ENCODE measurements at places on chromosomes 12 and 14.

GRCh38 chr12:47852096-47852571 lies 32.4 kb upstream of the HDAC7 start:
- DNase-seq, result no peak

- no peak for DNase-seq
Observed at GRCh38 chr14:35123388-35123703, 994 bp downstream of the PRORP start.

- no peak for DNase-seq
Observed at GRCh38 chr14:80872645-80873044, 68.9 kb downstream of the CEP128 start.

GRCh38 chr12:117227000-117227653 lies 36.9 kb upstream of the FBXO21 start:
- no peak for DNase-seq

DNA sequence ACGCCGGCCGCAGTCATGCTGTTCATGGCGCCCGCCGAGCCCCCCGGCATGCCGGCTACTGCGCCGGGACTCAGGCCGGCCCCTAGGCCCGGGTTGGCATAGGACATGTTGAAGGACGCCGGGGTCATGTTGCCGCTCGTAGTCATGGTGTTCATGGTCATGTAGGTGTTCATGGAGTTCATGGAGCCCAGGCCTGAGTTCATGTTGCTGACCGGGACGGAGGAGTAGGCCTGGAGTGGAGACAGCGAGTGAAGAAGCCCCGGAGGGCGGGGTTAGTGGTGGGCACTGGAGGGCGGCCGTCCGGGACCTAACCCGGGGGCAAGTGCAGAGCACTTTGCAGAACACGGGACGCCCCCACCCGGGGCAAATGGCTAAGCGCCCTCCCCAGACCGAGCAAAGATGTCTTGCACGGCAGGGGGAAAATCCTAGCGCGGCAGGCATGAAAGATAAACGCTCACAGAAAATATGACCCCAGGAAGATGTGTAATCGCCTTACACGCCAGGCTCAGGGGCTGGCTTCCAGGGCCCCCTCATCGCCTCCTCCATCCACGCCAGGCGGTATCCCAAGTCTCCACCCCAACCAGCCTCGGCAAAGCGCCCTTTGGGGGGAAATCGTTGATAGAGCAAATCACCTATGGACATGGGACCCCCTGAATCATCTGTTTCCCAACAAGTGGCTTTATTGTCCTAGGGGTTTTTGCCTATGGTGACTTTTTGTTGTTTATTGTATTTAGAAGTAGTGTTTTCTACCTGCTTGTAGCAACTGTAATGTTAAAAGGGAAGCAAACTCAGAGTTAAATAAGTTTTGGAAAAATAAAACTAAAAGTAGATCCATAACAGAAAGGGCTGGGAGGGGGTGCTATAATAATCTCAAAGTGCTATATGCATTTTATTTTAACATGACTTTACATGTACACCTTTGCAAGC lies 2.3 kb downstream of the FOXA1 start:
- DNase-seq, result no peak

- DNase-seq, result no peak
Observed at GRCh38 chr12:44816446-44817017, 59.6 kb downstream of the NELL2 start.

DNA sequence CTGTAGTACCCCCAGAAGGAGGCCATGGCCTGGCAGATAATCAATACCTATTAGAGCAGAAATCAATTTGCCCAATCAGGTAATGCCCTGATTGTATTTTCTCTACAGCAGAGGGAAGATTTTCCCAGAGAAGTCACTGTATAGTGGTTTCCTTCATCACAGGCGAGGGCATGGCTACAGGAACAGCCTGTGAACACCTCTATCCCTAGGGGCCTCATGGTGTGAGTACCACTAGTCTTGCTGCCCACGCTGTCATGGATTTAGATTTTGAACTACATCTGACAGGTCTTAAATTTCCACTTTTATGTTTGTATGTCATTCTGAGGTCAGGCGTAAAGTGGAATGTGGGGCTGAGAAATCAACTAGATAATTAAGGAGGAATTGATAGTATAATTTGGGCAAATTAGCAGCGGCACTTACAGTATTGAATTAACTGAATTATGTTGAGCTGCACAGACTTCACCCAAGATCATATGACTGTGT lies 42.4 kb upstream of the STXBP6 start:
- no peak for DNase-seq

- no peak for DNase-seq
Observed at GRCh38 chr14:101064121-101064661, 160.7 kb upstream of the RTL1 start.

DNA sequence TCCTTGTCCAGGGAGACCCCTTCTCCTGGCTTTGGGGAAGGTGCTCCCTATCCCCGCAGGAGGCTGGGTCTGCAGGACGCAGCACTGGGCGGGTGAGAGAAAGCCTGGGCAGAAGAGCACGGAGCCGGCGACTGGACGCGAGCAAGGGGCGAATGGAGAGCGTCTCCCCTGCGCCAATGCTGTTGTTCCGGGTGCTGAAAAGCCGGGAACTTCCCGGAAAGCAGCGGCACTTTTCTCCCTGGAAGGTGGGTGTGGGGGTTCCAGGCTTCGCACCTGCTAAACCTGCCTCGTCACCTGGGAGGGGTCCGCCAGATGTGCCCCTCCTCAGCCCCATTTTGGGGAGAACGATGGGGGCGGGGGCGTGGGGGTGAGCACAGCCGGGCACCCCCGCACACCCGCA lies 417.1 kb upstream of the TMTC1 start:
- DNase-seq, result no peak

- no peak for DNase-seq
Observed at GRCh38 chr12:85639834-85640233, 196.4 kb downstream of the RASSF9 start.

DNA sequence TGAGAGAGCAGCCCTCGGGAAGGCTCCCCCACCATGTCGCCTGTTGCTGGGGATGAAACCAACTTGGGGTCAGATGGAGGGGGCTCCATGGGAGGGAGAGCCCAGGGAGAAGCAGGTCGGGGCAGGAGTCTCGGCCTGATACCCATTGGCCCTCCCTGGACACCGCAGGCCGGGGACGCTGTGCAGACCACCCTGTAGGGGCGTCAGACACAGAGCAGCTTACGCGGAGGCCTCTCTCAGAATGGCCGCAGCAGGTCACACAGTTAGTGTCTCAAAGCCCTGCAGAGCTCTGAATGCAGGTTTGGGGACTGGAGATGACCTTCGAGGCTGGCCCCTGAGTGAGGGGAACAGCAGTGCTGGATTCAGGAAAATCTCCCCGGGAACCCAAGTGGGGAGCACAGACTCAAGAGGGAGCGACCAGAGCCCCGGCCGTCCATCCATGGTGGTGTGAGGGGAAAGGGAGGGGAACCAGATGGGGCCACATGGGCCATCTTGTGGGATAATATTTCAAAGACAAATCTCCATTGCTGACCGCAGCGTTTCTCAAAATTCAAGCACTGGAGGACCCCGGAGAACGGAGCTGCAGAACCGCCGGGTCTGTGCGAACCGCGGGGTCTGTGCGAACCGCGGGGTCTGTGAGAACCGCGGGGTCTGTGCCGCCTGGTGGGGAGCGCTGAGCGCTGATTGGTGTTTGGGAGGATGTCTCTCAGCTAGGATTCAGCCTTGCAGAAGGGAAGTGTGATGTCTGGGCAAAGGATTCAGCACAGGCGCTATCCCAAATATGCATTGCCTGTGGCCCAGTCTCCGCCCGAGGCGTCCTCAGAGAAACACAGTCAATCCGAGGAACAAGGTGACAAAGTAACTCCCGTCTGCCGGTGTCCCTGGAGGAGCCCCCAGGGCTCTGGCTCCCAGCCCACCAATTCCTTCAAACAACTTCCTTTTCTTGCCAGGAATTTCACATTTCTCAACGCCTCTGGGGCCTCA lies 324.4 kb upstream of the RTL1 start:
- DNase-seq, result no peak

GRCh38 chr12:78240827-78241226 lies 410.1 kb downstream of the NAV3 start:
- no peak for DNase-seq

DNA sequence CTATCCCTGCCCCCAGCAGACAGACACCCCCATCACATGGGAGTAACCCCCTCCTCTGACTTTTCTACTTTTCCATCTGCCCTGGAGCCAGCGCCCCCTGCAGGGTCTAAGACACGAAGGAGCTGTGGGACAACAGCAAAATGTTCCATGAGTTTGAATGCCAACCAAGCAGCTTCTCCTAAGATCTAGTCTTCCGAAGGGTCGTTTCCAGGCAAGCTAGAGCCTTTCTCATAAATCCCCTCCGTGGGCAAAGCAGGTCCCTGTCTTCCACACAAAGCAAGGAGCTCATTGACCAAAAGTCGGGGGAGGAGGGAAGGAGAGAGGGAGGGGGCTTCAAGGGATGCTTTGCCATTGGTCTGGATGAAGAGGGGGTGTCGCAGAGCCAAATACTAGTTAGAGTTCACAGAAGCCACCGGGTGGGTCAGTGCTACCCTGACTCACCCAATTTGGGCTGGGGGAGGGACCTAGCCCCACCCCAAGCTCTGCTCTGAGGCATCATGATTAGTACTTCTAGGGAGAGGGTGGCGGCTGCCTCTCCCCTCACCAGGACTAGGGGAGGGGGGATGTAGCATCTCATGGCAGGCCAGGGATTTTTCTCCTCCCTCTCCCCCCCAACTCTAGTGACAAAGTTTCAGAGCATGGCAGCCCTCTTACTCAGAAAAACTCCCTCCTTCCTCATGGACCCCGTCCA lies 1.6 kb downstream of the MSI1 start:
- no peak for DNase-seq

GRCh38 chr12:89251342-89252271 lies 100.7 kb downstream of the DUSP6 start:
- DNase-seq, result no peak

- DNase-seq, result no peak
Observed at GRCh38 chr12:85572956-85573355, 263.3 kb downstream of the RASSF9 start.

Measured in renal cortex interstitium (tissue), 15 donors.